ENCODE measurements at places on chromosomes 13 and 19.

GRCh38 chr19:27860309-27860934, 1352.5 kb downstream of the UQCRFS1 start:
- DNase-seq, result no peak

- peak; percentile 44 for DNase-seq
Observed at GRCh38 chr19:33214596-33214995, 11.1 kb downstream of the SLC7A10 start.

- DNase-seq, result no peak
Observed at GRCh38 chr13:109816808-109817203, 30.4 kb upstream of the IRS2 start.

DNA sequence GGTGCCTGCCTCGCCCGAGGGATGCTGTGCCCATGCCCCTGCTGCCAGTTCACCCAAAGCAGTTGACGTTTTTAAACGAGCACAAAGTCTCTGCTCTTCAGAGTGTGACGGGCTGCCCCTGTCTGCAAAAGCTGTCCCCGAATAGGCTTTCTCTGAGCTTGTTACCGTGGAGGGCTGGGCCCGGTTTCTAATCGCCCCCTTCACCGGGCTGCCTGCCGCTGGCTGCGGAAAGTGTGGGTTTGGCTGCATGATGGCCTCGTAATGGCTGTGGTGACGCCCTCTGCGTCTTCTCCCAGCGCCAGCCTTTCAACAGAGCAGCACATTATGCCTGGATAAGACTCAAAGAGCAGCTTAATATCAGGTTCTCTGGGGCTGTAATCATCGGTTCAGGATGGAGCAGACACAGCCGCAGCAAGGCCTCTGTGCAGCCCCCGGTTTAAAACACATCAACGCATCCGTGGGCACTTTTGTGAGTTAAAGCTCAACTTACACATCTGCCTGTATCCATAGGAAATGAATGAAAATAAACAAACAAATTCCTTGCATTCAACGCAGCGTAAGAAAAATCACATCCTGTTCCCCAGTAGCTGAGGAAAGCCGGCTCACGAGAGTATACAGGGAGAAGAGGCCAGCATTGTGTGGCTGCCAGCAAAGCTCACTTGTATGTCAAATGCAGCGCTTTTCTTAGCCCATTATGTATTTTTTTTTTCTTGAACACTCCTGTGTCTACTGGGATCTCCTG, 166.4 kb upstream of the SOX1 start:
- DNase-seq, result no peak

DNA sequence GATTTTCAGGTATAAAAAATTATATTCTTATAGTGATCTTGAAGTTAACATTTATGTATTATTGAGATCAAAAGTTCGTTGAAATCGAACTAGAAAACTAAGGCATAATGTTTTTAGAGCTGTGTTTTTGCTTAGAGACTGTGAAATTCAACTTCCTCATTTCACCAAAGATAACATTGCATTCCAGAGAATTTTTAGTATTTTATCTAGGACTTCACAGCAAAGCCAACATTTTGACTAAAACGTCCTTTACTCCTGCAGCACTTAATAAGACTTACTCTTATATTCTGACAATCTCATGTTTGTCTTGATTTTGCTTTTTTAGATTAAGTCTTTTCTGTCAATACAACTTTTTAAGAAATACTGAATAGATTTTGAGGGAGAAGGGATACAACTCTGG, 4.7 kb downstream of the KCTD4 start:
- DNase-seq, result no peak

DNA sequence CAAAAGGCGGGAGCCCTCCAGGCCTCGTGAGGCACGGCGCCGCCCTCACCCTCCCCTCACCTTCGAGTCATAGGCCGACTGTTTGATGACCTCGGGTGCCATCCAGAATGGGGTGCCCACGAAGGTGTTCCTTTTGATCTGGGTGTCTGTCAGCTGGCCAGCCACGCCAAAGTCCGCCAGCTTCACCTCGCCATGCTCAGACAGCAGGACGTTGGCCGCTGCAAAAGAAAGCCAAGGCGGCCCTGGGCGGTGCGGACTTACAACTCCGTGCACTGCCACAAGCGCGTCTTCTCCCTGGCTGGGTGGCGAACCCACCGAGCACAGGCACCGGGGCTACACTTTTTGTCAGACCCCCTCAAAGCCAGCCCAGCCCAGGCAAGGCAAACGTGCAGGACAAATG, 102.1 kb downstream of the STK24 start:
- no peak for DNase-seq

- no peak for DNase-seq
Observed at GRCh38 chr19:56174550-56174949, 1.3 kb upstream of the GALP start.

- DNase-seq, result no peak
Observed at GRCh38 chr19:7916103-7916954, 1.7 kb downstream of the TGFBR3L start.

DNA sequence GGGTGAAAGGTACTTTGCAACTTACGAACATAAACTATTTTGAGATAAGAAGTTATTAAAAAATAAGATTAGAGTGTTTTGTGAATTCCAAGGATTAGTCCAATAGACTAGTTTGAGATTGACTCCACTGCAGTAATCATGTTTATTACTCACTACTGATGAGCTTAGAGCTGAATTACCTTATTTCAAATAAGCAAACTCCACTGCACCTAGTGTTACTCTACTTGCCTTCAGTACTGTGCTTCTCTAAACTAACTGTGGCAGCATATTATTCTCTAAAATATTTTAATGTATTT, 111.7 kb downstream of the MIPEP start:
- DNase-seq, result no peak

DNA sequence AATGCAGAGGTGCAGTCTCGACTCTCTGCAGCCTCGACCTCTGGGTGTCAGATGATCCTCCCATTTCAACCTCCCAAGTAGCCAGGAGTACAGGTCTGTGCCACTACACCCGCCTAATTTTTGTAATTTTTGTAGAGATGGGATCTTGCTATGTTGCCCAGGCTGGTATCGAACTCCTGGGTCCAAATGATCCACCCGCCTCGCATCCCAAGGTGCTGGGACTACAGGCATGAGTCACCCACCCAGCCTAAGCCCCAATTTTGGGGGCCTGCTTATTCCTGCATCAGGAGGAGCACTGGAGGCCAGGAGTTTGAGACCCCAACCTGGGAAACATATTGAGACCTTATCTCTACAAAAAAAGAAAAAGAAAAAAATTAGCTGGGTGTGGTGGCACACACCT, 80.1 kb upstream of the ADGRE5 start:
- DNase-seq, result no peak

DNA sequence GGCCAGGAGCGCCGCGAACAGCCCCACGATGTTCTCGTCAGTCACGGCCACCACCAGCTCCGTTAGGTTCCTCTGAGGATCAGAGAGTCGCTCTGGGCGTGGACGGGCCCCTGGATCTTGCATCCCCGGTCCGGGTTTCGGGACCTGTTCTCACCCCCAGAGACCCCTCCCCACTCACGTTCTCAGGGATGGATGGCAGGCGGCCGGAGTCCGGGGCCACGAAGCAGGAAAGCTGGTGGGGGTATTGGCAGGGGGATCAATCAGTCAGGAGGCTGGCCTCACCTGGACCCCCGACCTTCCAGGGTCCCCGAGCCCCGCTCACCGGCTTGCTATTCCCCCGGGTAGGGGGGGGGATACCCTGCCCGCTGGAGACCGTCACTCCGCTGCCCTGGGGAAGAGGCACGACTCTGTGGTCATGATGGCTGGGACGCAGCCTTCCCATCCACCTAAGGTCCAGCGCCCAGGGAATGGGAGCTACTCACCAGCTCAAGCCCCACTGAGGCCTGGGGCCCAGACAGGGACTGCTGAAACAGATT, 4.6 kb downstream of the DENND1C start:
- DNase-seq, result no peak

DNA sequence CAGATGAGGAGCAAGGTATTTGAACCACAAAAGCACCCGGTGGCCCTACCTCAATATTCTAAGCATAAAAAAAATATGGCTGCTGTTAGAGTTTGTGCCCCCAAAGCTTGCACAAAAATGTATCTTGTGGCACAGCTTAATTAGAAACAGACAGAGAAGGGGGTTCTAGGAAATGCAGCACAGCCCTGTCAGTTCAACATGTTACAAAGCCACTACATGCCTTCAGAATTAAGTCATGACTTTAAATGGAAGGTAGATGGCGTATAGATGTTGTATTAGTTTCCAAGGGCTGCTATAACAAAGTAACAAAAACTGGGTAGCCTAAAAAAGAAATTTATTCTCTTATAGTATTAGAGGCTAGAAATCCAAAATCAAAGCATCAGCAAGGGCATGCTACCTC, 703.8 kb downstream of the DIAPH3 start:
- DNase-seq, result no peak

DNA sequence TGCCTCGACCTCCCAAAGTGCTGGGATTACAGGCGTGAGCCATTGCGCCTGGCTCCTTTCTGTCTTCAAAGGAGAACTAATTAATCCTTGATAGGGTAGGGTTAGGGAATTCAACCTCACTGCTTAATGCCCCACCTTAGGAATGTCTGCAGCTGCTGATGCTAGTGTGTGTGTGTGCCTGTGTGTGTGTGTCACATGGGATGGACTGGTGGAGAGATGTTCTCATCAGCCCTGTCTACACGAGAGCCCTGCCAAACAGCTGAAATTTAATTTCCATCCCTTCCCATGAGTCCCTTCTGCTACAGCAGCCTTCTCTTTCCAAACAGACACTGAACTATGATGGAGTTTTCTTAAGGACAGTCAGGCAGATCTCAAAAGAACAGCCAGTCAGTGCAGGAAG, 46.5 kb upstream of the CLDN10 start:
- DNase-seq, result no peak

GRCh38 chr19:51820011-51820410, 25.1 kb downstream of the FPR3 start:
- no peak for DNase-seq

DNA sequence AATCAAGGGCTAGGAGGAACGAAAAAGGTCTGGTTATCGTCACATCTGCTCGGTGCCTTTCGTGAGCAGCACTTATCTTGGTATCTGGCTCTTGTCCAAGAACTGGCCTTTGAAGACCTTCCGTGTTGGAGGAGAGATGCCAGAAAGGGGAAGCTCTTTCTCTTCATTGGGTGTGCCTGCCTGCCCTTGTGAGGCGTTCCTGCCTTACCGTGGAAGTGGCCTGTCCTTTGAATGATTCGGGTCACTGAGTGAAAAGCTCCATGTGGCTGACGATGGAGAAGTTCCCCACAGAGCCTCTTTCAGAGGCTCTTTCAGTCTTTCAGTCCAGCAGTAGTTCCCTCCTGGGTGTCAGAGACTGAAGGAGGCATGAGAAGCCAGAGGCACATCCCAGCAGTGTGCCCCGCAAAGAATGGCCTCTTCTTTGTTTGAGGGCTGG, 121.5 kb upstream of the SLC10A2 start:
- DNase-seq, result peak; percentile 30

DNA sequence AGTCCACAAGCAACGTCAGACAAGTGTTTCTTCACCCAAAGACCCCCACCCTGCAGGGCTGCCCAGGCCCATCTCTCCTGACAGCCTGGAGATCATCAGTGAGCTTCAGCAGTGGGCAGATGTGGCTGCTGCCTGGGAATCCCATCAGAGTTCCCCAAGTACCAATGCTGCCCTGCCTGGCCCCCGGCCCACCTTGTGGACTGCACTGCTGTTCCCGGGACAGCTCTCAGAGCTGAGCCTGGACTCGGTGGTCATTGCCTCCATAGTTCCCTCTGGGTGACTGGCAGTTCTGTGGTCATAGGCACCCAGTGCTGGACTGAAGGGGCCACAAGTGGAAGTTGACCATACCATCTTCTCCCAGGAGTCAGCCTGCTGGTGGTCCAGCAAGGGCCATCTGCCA, 24.5 kb upstream of the ZNF492 start:
- DNase-seq, result no peak

DNA sequence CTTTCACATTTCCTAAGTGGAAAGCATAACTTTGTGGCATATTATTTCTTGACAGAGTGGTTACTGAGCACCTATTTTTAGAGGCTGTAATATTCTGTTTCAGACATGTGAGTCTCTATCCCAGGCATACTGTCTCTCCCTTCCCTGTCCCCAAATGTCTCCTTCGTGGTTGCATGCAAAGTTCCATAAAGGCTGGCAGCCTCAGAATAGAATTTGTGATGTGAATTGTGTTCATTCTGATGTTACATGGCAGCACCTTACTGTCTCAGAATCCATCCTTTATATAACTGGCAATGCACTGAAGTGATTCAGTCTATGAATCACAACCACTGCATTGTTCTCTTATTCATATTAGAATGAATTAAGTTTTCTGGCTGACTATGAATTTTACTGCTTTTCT, 89.0 kb upstream of the SLC7A1 start:
- DNase-seq, result no peak

DNA sequence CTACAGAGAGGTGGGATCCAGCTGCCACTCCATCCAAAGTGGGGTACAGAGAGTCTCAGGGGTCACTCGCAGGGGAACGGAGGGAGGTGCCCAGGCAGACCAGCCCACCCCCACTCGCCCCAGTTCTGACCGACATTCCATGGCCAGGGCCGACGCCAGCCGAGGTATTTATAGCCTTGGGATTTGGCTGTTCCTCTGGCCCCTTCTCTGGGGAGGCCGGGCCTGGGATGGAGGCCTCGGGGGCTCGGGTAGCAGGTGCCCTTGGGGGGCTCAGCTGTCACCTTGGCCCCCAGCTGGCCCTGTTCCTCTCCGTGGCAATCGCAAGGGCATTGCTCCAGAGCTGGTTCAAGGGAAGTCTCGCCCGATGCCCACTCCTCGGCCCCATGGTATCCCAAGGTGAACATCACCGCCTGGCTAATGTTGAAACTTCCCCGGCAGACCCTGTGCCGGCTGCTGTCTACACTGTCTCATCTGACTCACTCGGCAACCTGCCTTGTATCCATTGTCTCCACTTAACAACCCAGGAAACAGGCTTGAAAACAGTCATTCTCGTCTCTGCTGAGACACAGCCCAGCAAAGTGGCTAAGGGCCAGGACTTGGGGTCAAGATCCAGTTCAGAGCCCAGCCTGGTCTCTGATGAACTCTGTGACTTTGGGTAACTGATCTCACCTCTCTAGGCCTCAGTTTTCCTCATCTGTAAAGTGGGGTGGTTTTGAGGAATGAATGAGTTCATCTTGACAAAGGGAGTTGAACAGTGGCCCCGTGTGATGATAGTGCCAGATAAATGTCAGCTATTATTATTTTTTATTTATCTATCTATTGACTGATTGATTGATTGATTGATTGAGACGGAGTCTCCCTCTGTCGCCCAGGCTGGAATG, 9.7 kb downstream of the PRKACA start:
- DNase-seq, result no peak

- DNase-seq, result no peak
Observed at GRCh38 chr19:13010038-13010991, 15.0 kb downstream of the NFIX start.

DNA sequence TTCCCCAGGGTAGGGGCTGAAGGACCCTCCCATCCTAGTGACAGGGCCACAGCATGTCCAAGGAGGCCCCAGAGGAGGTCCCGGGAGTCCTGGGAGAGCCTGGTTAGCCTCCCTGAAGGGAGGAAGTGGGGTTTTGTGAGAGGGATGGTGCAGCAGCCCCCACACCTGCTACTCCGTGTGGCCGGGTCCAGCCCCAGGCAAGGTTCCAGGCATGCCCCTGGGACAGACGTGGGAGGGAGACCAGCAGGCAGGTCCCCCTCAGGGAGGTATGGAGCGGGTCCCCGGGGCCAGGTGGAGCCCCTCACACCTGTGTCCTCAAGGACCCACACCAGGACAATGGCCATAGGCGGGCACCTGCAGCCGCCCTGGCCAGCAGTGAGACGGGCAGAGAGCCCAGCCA, 1.9 kb upstream of the F7 start:
- DNase-seq, result no peak

GRCh38 chr19:44626048-44626624, 12.8 kb downstream of the IGSF23 start:
- no peak for DNase-seq

GRCh38 chr19:48118131-48118517, 7.5 kb upstream of the PLA2G4C start:
- DNase-seq, result no peak

- peak; percentile 72 for DNase-seq
Observed at GRCh38 chr13:44243198-44243857, 130.3 kb upstream of the SERP2 start.

Measured in NCI-H1417 (cell line).